DMS53 (cell line): ENCODE measurements at places on chromosomes 2 and 18.

DNA sequence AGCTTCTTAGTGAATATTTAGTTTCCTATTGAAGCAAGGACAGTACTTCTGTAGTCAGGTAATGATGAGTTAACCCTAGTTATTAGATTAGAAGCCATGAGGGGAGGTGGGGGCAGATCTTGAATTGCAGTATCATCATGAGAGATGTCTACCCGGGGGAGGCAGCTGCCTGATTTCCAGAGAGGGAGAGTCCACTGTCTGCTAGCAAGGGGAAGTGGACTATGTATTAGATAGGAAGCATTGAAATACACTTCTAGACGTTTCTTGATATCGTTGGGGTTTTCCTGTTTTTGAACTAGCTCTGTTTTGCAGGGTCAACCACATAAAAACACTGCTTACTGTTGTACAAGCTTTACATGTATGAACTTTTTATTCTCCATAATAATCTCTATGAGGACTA, 38.8 kb downstream of the APLF start:
- no peak for DNase-seq

- no peak for DNase-seq
Observed at GRCh38 chr2:36449943-36450392, 94.4 kb downstream of the CRIM1 start.

GRCh38 chr2:134117676-134118075, 136.2 kb upstream of the MGAT5 start:
- DNase-seq = no peak

DNA sequence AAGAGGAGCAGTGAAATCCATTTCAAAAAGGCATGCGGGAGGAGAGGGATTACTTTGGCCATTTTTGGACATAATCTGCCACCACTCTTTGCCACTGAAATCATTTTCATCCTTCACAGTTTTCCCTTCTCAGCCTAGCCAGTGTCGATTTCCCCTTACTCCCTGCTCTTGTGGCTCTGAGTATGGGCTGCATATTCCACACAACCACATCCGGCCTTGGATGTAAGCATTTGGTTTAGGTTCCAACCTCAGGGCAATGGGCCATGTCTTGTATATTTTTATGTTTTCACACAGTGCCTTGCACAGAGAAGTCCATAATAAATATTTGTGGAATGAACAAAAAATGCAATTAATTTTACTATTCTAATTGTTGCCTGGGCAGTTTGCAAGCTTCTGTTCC, 7.7 kb upstream of the SERPINE2 start:
- DNase-seq = no peak
